ENCODE measurements at places on chromosomes 5 and 9. TPM values are rescaled to one million over a fixed set of nuclear protein-coding genes. Genes with fewer than 3 reads are reported as not detected.

Gene FAM221B
- 0.40 TPM for polyA plus RNA-seq

- DNase-seq: no peak
These were observed 48.1 kb upstream of the FCN1 start for GRCh38 chr9:134965851-134966250.

GRCh38 chr5:115507681-115508080, 36.9 kb downstream of the FEM1C start:
- DNase-seq: peak; percentile 20

DNA sequence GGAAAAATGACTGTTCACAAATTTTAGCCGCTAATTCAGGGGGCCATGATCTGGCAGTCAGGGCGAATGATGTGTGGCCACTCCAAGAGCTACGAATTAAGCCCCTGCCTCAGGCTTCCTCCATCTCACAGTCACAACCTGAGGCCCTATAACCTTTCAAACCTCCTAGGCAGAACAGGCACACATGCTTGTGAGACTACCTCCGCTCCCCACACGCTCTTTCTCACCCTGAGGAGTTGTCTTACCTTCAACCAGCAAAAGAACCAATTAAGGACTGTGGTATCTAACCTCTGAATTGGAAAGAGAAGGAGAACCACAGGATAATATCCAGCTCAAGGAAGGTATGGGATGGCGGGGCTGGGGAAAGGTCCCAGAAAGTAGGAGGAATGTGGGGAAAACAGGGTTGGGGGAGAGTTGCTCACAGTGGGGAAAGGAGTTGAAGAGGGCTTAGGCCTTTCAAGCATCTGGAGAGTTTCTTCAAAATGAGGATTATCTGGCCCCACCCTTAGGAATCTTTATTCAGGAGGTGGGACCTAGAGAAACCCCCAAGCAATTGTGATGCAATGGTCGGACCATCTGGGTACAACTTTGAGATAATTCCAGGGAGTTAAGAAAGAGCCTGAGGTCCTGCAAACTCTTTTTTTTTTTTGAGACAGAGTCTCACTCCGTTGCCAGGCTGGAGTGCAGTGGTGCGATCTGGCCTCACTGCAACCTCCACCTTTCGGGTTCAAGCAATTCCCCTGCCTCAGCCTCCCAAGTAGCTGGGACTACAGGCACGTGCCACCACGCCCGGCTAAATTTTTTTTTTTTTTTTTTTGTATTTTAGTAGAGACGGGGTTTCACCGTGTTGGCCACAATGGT, 5.5 kb downstream of the PCDH1 start:
- DNase-seq: no peak

Gene SPATA31E1
- polyA plus RNA-seq: not detected

GRCh38 chr5:136631186-136631585, 265.8 kb upstream of the TRPC7 start:
- no peak for DNase-seq

GRCh38 chr5:154543380-154543779, 65.4 kb upstream of the HAND1 start:
- no peak for DNase-seq

- DNase-seq: peak; percentile 46
These were observed 17.6 kb downstream of the TSTD2 start for GRCh38 chr9:97615439-97616072.

Gene PCDHA8
- 0.17 TPM for polyA plus RNA-seq

DNA sequence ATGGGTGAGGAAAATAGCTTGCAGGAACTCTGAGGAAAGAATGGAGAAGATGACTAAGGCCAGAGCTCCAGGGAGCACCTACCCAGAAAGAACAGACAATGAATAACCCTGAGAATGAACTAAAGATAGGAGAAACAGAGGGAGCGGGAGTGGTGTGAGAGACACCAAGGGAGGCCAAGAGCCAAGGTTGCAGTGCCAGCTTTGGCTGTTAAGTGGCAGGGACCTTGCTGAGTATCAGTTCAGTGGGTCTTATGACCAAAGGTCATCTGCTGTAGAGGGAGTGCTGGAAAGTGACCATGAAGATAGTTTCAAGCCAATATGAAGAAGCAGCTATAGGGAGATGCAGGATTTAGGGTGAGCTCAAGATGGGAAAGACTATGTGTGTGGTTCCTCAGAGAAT, 16.7 kb downstream of the P4HA2 start:
- no peak for DNase-seq

- DNase-seq: no peak
These were observed 79.0 kb downstream of the GLDC start for GRCh38 chr9:6566409-6567139.

DNA sequence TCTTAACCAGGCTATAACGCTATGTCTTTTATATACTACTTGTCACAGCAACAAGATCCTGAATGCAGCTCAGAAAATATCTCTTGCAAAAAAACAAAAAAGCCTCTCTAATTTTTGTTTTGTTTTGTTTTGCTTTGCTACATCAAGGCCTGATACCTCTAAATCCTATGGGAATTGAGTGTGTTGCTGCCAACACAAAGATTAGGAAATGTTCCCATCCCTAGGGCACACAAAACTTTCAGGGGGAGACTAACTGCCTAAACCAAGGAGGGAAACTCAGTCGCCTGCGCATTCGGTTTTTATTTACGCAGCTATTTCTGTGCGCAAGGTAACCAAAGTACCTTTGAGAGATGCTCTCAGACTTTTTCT, 1.7 kb downstream of the SSBP2 start:
- DNase-seq: no peak

GRCh38 chr5:81202655-81203054, 30.5 kb upstream of the CKMT2 start:
- DNase-seq: no peak

DNA sequence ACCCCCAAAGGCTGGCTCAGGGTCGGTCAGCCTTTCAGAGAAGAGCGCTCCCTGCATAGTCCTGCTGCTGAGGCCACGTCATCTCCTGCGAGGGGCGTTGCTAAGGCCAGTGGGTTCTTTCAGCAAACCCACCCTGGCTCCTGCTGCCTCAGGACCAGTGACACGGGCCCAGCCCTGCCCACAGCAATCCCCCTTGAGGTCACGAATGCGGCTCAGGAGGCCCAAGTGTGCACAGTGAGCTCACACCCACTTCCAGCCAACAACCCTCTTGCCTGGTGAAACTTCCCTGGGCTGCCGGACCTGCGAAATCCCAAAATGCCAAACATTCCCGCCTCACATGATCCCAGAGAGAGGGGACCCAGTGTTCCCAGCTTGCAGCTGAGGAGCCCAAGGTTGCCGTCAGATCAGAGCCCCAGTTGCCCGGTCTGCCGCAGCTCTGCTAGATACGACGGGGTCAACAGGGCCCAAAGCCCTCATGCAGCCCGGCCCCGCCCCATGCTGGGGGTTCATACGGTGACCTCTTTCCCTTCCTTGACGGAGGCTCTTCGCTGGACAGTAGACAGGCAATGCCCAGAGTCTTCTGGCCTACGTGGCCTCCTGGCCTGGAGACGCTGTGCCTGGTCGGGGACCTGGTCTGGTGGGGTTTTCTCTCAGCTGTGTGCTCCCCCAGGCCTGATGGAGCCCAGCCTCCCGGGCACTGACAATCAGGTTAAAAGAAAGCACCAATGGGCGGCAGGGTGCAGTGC, 116.4 kb upstream of the COL5A1 start:
- DNase-seq: no peak

DNA sequence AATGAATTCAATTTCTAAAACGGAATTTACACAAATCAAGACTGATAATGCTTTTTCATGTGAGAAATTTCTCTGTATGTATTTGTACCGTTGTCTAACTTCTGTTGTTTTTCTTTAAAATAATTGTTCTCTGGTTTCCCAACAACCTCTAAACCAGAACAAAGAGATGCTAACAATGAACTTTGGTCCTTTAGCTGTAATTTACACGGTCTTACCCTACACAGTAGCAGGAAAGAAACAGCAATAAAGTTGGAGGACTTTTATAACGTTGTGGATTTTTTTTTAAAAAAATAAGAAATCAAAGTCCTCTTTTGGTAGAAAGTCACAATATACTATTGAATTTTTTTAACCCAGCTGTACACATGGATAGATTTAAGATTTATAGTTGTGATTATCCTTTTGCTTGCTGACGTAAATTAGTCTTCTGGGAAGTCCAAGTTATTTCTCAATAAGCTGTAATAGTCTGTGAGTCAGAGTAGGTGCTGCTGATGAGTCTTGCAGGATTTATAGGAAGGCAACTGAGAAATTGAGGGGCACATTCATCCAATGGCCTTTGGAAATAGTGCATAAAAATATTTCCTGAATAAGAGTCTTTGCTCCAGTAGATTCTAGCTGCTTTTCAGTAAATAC, 76.8 kb upstream of the PCSK1 start:
- no peak for DNase-seq

DNA sequence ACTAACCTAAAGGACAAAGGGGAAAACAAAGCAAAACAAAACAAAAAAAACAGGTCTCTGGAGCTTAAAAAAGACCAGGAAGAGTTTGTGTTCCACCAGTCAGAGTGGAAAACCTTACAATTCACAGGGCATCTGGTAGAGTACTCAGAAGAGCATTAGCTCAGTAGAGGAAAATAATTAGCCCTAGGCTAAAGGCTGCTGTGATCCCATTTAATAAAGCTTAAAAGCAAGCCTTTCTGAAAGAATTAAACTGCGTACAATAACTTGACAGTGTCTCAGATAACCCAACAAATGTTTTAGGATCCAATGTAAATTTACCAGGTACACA, 7.3 kb downstream of the ECM2 start:
- no peak for DNase-seq

Gene FBP2
- 0.10 TPM for polyA plus RNA-seq

DNA sequence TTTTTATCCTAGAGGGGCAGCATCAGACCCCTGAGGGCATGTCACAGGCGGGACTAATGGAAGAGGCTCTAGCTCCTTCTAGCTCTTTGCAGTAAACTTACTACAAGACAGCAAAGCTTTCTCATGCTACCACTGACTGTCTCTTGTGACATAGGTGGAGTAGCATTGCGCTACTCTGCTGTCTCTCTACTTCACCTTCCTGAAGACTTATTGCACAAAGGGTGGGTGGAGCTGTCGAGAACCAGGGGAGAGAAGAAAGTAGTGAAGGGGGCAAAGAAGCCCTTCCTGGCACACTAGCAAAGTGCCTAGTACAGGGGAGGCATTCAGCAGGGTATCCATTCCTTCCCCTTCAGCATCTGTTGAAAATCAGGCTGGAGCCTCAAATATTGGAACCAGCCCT, 36.1 kb upstream of the NEK6 start:
- DNase-seq: no peak

Gene MARCHF3
- polyA plus RNA-seq: 8.0 TPM

GRCh38 chr9:114588210-114588609, 641 bp downstream of the ATP6V1G1 start:
- no peak for DNase-seq

DNA sequence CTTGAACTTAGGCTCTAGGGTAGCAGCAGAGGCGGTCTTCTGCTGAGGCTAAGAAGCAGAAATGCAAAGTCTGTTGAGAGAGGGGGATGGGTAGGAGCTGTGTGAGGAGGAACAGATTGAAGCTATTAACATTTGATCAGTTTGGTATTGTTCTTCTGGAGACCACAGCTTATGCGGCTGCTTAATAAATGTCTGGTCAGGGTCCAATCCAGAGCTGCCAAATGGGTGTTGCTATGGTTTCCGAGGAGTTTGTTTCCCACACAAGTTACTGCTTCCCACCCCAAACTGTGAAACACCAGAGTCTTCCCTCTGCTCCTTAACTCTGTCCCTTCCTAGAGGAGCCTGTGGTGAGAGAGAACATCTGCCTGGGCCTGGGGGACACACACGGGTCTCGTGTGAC, 142.2 kb upstream of the KLF4 start:
- DNase-seq: no peak

DNA sequence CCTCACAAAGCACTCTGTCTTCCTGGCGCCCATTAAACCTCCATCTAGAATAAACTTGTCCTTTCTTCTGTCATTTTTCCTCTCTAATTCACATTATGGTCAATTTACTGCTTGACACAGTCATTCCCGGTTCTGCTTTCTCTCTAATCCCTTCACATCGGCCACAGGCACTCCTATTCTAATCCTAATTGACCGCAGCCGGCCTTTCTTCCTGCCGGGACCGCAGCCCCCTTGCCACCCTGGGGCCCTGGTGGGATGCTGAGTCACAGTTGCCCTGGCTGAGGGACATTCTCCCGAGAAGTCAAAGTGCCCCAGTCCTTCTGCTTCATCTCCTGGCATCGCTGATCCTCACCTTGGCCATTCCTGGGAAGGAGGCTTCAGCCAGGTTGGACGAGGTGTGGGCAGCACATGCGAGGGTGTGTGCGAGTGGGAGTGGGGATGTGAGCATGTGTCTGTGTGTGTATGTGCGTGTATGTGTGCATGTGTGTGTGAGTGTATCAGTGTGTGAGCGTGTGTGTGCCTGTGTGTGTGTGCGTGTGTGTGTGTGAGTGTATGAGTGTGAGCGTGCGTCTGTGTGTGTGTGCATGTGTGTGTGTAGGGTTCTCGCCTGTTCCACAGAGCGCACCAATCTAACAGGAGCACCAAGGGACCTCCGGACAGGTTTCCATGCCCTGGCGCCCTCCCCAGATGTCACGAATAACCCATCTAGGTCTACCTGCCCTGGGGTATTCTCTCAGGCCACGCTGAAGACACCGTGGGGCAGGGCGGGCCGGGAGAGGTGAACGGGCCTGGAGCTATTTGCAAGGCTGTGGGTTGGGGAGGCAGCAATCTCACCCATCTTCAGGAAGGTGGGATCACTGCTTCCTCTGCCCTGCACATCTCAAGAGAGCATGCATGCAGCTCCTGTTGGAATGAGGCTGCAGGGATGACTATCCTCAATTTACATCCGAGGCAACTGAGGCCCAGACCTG, 191.2 kb downstream of the PAX5 start:
- DNase-seq: no peak

Gene SEMA6A
- polyA plus RNA-seq: 72.5 TPM

DNA sequence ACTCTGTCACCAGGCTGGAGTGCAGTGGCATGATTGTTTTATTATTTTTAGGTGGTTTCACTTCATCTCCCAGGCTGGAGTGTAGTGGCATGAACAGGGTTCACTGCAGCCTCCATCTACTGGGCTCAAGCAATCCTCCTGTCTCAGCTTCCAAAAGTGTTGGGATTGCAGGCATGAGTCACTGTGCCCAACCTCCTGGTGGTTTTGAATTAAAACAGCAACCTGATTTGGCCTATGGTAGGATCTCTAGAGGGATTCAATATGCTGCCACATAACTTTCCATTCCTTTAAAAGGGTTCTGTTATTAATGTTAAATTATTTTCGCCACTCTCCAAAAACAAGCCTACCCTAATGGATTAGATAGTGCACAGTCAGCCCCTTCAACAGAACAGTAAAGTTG, 9.9 kb upstream of the HSPA4 start:
- DNase-seq: no peak

DNA sequence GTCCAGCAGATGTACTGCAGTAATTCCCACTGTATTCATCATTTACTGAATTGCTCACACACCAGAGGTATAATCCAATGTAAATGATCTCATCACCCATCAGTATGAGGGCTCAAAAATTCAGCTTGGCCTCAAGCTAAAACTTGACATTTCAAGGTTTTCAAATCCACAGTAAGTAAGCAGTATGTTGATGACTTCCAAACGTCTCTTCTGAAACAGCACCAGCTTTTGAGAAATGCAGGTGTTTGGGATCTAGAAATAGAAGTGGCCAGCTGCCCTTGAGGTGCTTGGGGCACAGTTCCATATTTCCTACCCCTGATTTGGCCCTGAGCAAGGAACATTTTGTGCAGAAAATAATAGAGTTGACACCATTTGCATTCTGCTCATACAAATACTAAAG, 388.0 kb upstream of the TUSC1 start:
- DNase-seq: no peak

Measured in left kidney (tissue), 8 donors.